ENCODE measurements at places on chromosomes 11 and 22.

DNA sequence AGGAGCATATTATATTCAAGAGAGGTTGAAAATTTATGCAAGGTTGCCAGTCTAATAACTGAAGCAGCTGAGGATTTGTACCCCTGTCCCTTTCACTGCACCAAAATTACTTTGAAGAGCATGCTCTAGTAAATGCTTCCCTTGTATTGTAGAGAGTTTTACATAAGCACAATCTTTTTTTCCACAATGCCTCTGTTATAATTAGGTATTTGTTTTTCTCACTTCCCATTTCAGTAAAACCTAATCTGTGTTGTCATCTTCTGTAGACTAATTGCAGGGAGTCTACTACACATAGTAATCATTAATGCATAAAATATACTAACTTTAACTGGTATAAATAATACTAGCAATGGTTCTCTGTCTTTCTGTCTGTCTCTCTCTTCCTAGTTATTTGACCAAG lies 718.4 kb upstream of the ANO5 start:
- DNase-seq = no peak

GRCh38 chr11:61959114-61959513 lies 8.3 kb downstream of the FTH1 start:
- DNase-seq = no peak

GRCh38 chr22:28480000-28480715 lies 199.5 kb downstream of the TTC28 start:
- no peak for DNase-seq

DNA sequence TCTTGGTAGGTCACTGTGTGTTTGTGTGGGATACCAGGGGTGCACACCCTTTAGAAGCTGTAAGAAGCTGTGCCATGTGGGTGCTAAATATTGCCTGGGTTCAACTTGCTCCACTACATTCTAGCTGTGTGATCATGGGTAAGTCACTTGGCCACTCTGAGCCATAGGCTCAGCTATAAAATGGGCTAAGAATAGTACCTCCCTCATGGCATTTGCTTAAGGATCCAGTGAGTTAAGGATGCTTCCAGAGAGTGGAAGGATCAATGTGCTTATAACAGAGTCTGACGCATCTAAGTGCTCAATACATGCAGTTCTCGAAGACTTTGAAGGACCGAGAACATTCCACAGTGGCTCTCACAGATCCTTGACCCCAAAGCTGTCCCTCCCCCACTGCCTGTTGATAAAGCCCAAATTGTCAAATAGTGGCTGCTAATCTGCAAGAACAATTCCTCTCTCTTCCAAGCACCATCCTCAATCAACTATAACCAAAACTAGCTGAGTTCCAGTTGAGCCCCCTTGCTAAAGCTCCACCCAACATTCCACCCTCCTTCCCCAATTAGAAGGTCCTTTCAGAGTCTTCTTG lies 13.2 kb upstream of the TMPRSS6 start:
- no peak for DNase-seq

DNA sequence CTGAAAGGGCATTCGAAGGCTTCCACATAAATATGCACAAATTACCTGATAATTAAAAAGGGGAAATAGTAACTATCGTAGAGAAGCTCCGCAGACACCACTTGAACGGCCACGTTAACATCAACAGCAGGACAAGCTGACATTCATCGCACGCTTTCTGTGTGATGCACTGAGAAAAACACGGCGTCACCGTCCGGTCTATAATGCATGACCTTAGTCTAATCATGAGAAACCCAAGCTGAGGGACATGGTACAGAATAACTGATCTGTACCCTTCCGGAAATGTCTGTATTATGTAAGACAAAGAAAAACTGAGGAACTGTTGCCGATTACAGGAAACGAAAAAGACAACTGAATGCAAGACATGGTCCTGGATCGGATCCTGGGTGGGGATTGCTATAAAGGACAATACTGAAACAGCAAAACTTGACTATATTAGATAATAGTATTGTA lies 678 bp upstream of the RANGAP1 start:
- DNase-seq = peak; percentile 83

Data from dermis microvascular lymphatic vessel endothelial cell (primary cell).